Esophagus squamous epithelium (tissue), 5 donors: ENCODE measurements at places on chromosomes 7 and 10.

DNA sequence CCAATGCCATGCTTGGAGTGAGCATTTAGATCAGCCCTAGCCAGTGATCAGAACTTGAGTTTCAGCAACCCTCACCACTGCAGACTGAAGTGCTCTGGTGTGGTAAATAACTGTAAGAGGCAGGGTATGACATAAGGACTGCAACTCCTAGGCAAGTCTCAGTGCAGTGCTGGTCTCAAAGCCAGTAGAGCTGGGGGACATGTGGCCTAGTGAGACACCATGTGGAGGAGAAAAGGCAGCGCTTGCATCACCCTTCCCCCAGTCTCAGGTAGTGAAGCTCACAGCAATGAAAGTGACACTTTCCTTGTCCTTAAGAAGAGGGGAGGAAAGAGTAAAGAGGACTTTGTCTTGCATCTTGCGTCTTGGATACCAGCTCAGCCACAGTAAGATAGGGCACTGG is 386.8 kb upstream of the POT1 start:
- no peak for DNase-seq

- no peak for DNase-seq
Observed at GRCh38 chr10:109928475-109928891, 5.2 kb upstream of the XPNPEP1 start.

DNA sequence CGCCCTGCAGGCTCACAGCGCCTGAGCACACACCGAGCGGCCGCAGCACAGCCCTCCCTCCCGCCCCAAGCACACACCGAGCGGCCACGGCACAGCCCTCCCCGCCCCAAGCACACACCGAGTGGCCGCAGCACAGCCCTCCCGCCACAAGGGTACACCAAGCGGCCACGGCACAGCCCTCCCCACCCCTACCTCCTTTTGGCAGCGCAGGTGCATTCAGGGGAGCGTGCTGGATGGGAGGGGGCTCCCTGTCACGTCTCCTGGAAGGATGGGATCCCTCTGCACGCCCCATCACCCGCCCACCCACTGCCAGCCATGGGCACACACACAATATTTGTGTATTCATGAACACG is 482.6 kb downstream of the DNAJB6 start:
- no peak for DNase-seq

DNA sequence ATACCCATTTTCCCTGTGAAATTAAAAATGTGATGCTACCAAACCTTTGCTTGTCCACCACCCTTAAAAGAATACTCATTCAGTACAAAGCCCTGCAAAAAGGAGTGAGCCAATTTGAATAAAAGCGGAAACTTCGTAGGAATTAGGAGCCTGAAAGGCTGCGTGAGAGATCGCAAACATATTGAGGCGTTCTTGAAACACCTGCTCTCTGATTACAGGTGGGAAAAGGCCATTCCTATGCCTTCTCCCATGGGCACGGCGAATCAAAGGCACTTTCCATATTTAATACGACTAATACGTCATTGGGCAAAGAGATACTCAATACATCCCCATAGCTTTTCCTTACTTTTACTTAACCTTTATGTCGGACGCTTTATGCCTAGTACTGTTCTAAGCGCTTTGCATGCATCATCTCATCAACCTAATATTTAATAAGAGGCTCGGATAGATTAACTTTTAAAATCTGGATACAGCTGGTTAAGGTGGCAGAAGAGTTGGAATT is 30.9 kb upstream of the KMT2E start:
- DNase-seq: no peak

GRCh38 chr10:31437959-31438358 is 118.9 kb downstream of the ZEB1 start:
- no peak for DNase-seq

DNA sequence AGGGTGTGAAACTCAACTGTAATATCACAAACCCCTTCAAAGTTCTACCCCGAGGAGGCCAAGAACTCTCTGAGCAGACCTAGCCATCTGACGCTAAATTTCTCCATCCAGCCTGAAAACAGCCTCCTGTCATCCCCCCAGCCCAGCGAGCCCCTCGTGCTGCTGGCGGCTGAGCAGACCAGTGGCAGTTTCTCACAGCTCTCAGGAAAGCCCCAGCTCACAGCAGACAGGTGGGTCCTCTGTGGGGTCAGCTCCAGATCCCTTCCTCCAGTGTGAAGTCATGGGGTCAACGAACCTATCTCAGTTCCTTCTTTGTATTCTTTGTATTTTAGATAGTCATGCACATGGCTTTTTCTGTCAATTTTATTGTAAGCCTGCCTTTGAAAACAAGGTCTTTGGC is 7.8 kb downstream of the GARIN1A start:
- no peak for DNase-seq

GRCh38 chr10:23016636-23017035 is 78.7 kb upstream of the MSRB2 start:
- no peak for DNase-seq

- DNase-seq: no peak
Observed at GRCh38 chr7:150404172-150404804, 25.2 kb downstream of the ZNF775 start.

DNA sequence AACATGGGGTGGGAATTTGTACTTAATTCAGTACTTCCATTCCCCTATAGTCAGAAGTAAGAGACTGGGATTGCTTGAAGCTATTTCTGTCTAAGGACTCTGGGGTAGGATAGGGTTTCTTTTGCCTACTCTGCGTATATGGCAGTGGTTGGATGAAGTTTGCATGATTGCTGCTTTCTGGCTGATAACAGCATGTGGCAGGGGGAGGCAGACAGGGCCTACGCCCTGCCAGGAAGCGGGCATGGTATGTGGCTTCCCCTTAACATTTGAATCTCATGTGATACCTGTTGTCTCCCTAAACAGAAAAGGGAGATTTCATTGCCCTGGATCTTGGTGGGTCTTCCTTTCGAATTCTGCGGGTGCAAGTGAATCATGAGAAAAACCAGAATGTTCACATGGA is 57.1 kb downstream of the TACR2 start:
- no peak for DNase-seq

DNA sequence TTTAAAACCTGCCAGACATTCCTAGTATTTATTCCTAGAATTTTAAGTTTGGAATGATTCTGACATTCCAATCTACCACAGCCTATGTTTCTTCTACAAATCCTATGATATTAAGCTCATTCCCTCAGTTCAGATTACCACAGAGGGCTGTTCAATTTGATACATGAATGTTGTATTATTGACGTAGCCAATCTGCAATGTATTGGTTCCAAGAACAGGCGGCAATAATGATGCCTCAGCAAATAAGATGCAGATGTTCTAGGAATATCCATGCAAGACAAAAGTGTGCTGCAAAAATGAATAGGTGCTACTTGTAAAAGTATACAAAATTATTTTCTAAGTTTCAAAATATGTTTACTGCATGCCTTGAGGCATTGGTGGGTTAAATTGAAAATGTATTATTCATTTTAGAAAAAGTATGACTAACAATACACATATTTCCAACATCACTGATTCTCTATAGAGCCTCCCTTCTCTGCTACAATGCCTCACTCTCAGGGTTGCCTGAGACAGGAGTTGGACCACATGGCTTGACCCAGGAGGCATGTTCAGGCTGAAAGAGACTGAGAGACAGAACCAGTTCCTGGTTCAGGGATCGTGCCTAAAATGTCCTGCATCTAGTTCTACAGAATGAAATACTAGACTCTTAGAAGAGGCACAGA is 94.1 kb upstream of the CREB5 start:
- DNase-seq: no peak

DNA sequence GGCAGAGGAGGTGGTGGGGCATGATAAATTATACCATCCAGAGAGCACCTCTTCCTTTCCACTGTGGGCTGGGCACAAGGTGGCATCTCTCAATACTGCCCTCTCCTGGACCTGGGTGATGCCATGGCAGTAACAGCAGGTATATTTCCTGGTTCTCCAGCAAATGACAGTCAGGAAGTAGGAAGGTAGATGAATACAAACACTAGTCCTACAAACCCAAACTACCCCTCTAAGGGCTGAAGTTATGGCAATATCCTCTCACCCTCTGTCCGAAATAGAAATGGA is 1004.9 kb downstream of the KCNMA1 start:
- no peak for DNase-seq

DNA sequence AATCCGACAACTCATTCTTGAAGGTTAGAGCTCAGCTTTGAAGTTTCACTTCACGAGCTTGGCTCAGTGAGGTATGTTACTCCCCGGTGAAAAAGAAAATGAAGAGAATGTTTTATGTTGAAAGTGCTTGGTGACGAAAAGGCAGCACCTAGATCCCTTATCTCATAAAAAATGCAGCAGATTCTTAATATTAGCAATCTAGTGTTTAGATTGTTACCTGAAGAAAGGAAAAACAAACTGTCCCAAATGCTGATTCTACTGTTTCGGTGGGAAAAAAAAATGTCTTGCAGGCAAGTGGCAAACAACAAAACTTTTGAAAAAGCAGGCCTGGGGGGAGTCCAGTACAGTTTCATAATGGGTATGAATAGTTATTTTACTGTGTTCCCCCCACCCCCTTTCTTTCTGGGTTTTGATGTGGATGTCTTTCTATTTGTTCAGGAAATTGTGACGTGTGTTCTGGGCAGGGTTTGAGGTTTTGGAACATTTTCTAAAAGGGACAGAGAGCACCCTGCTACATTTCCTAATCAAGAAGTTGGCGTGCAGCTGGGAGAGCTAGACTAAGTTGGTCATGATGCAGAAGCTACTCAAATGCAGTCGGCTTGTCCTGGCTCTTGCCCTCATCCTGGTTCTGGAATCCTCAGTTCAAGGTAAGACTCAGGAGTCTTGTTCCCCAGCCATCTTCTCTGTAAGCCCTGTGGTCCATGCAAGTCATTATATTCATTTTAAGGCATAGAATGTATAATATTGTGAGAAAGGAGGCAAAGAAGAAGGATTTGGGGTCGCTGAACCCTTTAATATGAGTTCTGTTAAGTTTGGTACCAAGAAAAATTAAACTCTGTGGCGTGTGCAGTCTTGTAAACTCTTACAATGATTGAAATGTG is at the start of gene SRGN:
TSS of gene SRGN (plus strand) at position 514 of the 881 bp plus-strand sequence. CDS start at position 569, 55 bp downstream.
- DNase-seq: peak; percentile 43

DNA sequence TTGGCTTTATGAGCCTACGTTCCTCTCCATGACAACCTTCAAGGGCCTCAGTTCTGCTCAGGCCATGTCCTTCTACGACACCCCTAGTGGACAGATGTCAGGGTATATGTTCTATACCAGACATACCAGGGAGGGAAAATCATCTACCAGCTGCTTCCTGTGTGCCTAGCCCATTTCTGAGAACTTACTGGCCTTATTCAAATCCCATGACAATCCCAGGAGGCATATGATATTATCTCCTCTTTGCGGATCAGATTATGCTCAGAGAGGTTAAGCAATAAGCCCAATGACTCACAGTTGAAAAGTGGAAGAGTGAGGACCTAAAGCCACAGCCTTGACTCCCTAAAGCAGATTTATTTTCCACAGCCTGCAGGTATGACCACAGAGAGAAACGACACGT is 139.3 kb downstream of the GLI3 start:
- DNase-seq: no peak

DNA sequence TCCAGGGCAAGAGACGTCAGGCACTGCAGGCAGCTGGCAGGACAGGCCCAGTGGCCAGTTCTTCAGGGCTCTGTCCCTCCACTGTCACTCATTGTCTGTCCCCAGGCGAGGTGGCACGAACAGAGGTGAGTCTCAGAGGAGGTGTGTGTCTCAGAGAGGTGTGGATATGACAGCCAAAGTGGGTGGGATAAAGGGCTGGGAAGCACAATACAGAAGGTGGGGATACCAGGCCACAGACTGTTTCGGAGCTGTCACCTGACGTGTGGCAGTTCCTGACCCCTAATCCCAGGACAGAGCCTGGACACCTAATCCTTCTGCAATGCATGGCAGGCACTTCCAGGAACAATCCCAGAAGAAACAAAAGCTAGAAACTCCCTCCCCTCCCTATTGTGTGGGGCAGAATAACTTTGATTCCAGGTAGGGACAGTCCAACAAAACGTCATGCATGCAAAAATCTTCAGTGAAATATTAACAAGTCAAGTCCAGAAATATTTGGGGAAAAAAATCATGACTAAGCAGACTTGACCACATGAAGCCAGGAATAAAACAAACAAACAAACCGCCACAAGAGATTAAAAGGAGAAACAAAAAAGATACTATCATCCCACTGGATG is 11.6 kb downstream of the KLRG2 start:
- DNase-seq: no peak

GRCh38 chr10:121078672-121079102 is 227.5 kb downstream of the WDR11 start:
- DNase-seq: no peak

- no peak for DNase-seq
Observed at GRCh38 chr7:143272871-143273270, 9.6 kb downstream of the GSTK1 start.

GRCh38 chr7:137305901-137306621 is 37.5 kb downstream of the PTN start:
- no peak for DNase-seq

GRCh38 chr10:14124941-14125340 is 205.8 kb downstream of the FRMD4A start:
- no peak for DNase-seq

- no peak for DNase-seq
Observed at GRCh38 chr7:118057404-118057803, 126.6 kb upstream of the LSM8 start.
